ENCODE measurements at places on chromosomes 11 and 22.

- DNase-seq = peak; percentile 90
Observed at GRCh38 chr11:34653851-34654482, 33.1 kb downstream of the EHF start.

DNA sequence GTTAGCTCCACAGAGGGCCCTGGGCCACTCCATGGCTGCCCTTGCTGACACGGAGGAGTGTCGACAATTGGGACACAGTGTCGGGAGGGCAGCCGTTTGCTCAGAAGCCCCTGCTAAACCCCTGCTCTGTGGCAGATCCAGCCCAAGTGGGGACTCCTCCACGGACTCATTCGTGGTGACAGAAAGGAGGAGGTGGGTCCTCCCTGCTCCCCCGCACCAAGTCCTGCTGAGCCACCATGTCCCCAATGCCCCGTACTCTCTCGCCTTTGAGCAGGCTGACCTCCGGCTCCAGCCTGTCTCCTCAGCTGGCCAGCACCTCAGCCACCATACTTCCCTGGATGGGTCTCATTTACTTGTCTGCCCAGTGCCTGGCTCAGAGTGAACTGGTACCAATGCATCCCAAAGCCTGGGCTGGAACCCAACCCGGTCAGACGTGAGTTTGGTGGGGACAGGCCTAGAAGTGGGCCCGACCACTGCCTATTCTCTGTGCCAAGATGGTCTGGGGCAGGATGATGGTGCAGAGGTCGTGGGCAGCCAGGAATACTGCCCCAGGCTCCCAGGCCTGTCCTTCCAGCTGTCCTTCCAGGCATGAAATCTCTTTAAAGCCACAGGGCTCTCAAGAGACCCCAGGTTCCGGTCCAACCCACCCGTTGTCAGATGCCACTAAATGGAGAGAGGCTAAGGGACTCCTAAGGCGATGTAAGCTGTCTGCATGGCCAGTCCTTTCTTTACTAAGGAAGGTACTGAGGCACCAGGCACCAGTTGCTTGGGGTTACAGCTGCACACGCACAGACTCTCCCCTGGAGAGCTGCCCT lies 4.3 kb downstream of the CBX6 start:
- no peak for DNase-seq

DNA sequence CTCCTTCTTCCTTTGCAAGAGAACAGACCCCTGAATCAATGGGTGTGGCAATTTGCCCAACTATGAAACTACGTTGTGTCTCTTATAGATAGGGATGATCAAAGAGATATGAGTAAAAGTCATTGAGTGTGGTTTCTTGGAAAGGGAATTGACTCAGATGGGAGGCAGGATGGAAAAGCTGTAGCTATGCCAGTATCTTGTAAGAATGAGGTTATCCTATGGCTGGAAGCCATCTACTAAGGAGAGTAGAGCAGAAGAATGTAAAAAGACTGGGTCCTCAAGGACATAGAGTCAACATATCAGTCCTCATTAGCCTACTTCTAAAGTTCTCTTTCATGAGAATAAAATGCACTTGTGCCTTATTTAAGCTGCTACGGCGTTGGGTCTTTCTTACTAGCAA lies 78.9 kb upstream of the POU2AF2 start:
- no peak for DNase-seq

DNA sequence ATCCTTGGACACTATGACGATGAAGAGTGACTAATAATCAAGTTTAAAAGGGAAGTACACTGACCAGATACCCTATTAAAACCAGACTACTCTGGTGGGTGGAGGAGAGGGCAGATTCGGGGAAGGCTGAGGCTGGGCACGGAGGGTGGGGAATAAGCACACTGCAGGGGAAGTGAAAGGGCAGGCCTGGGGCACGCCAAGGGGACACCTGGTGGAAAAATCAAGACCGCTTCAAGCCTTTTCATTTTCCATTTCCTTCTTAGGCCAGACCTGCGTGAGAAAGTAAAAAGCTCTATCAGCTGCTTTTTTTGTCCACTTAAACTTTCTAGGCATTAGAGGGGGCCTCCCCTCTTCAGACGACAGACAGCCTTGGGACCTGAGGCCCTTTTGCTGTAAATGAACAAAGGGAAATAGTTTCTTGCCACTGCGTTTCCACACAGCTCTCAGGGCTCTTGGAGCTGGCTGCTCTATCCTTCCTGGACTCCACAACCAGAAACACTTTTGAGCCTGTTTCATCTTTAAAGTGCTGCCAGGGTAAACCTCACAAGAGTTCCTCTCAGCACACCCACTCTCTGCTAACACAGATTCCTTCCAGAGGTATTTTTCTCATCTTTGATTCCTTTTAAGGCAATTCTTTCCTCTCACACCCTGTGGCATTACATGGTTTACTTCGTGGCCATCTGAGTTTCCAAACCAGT lies 25.0 kb upstream of the SERPIND1 start:
- no peak for DNase-seq

GRCh38 chr11:116217441-116217840 lies 555.3 kb downstream of the BUD13 start:
- DNase-seq = no peak

DNA sequence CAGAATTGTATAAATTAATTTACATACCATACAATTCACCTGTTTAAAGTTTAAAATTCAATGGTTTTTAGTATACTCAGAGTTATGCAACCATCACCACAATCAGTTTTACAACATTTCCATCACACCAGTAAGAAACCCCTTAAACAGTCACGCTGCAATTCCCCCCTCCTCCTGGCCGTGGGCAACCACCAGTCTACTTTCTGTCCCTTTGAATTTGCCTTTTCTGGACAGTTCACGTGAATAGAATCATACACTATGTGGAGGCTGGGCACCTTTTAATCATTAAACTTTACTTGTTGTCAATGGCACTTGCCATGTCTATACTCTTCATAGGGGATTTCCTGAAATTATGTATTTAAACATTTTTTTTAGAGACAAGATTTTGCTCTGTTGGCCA lies 20.1 kb upstream of the SWAP70 start:
- DNase-seq = no peak

DNA sequence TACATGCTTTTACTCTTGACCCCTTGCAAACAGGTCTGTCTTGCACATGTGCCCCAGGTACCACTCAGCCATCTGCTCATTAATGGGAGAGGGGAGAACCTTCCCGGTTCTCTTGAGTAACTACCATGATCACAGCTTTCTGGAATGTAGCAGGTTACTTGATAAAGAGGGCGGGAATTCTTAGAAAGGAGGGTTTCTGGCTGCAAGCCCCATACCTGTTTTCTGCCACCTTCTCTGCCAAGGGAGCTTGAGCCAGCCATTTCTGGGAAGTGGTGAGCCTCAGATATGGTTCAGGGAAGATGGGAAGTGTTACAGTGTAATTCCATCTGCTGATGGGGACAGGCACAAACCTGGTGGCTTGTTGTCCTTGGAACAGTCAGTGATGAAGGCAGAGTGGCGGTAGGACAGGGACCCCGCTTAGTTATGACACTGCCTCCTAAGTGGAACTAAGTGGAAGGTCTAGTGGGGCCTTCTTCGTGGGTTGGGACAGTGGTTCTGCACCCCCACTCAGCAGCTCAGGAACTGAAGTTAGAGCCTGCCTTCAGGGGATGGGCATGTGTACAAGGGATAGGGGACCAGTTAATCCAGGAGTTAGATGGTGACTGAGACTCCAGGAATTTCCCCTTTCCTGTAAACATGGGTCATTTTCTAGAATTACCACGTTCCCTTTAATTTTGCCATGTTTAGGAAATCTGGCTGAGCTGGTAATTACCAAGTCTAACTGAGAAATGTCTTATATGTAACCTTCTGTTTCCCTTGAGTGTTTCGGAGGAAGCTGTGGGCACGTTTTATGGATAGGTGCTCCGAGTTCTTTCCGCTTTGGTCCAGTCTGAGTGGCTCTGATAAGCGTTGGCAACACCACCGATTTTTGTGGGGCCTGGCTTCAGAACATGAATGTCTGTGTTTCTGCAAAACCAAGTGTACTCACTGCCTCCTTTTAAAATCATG lies 35.3 kb downstream of the BCR start:
- DNase-seq = peak; percentile 55

DNA sequence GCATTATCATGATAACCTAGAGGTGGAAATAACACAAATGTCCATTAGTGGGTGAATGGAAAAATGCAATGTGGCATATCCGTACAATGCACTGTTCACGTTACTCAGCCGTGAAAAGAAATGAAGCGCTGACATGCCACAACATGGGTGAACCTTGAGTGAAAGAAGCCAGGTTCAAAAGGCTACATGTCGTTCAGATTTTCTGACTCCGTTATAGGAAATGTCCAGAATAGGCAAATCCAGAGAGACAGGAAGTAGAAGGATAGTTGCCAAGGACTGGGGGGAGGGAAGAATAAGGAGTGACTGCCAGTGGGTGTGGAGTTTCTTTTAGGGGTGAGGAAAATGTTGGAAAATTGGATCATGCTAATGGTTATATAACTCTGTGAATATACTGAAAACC lies 133.8 kb downstream of the ATXN10 start:
- DNase-seq = no peak

DNA sequence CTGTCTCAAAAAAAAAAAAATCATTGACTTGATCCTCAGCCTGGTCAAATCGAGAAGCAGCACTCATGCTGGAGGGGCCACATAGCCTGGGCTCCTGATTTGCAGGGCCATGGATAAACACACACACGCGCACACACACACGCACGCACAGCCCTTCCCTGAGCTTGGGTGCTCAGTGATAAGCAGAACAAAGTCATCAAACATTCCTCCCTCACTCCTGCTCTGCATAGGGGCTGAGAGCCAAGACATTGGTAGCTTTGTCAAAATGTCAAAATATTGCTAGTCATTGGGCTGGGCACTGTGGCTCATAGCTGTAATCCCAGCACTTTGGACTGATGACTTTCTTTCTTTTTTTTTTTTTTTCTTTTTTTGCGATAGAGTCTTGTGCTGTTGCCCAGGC lies 34.0 kb upstream of the A4GALT start:
- peak; percentile 67 for DNase-seq

DNA sequence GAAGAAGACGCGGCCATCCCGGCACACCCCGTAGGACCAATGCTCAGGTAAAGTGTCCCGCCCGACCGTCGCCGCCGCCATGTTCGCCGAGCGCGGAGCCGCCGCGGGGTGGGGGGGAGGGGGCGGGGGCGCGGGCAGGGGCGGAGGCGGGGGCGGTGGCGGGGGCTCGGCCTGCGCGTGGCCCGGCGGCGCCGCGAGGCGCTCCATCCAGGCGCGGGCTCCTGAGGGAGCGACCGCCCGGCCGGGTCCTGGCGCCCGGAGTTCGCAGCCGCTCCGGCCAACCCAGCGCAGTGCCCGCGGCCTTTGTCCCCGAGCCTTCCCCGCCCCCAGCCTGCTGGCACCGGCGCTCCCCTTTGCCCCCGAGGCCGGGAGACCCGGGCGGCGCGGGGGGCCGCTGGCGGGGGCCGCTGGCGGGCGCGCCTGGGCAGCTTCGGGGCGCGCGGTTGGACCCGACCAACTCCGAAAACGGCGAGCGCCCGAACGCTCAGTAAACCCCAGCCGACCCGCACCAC lies at the start of gene PLEKHA7:
Gene PLEKHA7, minus strand, starts transcription at position 94 of the 512 bp plus-strand sequence. Its CDS starts 13 bp downstream, at position 81.
- peak; percentile 49 for DNase-seq

GRCh38 chr11:57249384-57250319 lies 12.6 kb upstream of the APLNR start:
- peak; percentile 60 for DNase-seq

DNA sequence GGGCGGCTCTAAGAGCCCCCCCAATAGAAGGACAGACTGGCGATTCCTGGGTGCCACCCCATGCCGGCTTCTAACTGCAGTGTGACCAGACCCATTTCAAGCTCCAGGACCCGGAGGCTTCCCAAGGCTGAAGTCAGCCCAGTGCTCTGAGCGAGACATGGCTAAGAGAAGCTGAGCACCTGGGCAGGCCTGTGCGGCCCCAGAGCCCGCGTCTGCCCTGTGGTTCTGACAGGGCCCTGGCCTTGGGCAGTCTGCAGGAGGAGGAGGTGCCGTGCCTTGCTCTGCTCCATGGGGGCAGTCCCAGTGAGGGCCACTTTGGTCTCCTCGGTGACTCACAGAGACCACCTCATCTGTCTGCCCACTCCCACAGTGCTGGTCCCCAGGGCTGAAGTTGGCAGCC lies 1314.2 kb downstream of the BRD1 start:
- DNase-seq = no peak

- DNase-seq = no peak
Observed at GRCh38 chr22:27985323-27986275, 66.5 kb upstream of the PITPNB start.

DNA sequence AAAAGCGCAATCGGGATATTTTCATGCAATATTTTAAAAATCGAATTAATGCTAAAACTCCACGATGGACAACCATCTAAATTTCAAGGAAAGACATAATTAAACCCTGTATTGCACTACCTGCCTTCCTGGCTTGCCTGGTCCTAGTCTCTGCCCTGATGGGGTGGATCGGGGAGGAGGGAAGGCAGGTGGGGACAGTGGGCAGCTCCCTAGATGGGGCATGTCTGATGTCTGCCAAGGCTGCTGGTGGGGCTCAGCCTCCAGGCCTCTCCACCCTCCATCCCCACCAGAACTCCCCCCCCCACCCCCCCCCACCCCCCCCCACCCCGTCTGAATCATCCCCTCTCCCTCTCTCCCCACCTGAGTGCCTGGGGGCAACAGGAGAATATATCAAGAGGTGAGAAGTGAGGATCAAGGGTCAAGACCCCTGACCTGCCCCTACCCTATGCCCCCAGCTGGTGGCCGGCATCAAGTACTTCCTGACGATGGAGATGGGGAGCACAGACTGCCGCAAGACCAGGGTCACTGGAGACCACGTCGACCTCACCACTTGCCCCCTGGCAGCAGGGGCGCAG lies 650 bp downstream of the CST6 start:
- no peak for DNase-seq

GRCh38 chr11:45252134-45252856 lies 33.8 kb downstream of the SYT13 start:
- DNase-seq = peak; percentile 87

GRCh38 chr11:108838102-108838791 lies 173.4 kb downstream of the DDX10 start:
- DNase-seq = no peak

GRCh38 chr11:128328955-128329551 lies 258.3 kb downstream of the ETS1 start:
- no peak for DNase-seq

- no peak for DNase-seq
Observed at GRCh38 chr22:43381693-43382092, 30.1 kb upstream of the MPPED1 start.

DNA sequence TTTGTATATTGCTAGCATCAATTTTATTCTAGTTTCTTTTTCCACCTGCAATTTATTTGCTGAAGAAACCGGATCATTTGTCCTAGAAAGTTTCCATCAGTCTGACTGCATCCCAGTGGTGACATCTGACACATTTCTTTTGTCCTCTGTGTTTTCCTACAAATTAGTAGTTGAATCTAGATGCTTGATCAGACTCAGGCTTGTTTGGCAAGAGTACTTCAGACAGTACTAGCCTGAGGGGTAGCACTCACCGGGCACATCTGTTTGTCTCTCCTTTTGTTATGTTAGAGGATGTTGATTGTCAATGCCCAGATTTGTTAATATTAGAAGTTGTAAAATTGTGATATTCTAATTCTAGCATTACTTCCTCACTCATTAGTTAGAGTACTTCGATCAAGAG lies 204.8 kb downstream of the SWAP70 start:
- DNase-seq = no peak

Data from AG20443 (cell line).